ENCODE measurements at places on chromosomes 13 and 19. TPM values are rescaled to one million over a fixed set of nuclear protein-coding genes. Genes with fewer than 3 reads are reported as not detected.

DNA sequence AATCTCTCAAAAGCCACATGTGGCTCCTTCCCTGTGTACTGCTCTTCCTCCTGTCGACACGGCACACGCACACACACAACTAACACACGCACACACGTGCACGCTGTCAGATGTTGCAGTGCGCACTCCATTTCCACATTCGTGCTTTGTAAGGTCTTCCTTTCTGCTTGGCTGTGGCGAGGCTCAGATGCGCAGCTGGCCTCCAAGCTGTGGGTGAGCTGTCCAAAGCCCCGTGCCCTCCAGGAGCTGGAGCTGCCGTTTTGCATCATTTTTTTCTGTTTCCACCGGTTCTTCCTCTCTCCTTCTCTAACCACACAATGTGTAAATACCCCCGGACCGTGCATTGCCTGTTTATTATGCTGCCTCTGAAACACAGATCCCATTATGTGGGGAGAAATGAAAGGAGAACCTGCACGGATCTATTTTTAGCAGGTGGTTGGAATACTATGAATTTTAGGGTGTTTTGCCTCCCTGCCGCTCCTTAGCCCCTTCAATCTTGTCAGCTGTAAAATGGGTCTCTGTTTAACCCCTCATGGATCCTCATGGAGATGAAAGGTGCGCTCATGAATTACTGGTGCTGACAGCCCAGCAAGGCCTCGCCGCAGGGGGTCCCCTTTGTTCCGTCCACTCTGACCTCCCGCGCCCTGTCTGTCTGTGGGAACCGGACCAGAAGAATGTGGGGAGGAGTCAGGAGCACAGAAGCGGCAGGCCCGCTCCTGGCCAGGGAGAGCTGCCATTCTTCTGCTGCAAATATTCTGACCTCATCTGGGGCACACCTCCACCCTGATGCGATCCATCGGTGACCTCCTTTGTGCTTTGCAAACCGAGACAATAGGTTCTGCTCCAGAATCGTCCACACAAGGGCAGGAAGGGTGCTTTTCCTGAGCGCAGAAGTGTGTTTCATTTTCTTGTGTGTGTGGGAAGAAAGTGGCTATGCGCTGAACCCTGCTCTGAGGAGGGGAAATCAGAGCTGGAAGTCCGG, 137.7 kb downstream of the SOX1 start:
- DNase-seq = no peak

- no peak for DNase-seq
These were observed 418.9 kb downstream of the ZNF536 start for GRCh38 chr19:30791088-30791487.

The CAPS gene
- 0.30 TPM for total RNA-seq

GRCh38 chr13:105838231-105838630, 697.2 kb downstream of the EFNB2 start:
- DNase-seq = no peak

DNA sequence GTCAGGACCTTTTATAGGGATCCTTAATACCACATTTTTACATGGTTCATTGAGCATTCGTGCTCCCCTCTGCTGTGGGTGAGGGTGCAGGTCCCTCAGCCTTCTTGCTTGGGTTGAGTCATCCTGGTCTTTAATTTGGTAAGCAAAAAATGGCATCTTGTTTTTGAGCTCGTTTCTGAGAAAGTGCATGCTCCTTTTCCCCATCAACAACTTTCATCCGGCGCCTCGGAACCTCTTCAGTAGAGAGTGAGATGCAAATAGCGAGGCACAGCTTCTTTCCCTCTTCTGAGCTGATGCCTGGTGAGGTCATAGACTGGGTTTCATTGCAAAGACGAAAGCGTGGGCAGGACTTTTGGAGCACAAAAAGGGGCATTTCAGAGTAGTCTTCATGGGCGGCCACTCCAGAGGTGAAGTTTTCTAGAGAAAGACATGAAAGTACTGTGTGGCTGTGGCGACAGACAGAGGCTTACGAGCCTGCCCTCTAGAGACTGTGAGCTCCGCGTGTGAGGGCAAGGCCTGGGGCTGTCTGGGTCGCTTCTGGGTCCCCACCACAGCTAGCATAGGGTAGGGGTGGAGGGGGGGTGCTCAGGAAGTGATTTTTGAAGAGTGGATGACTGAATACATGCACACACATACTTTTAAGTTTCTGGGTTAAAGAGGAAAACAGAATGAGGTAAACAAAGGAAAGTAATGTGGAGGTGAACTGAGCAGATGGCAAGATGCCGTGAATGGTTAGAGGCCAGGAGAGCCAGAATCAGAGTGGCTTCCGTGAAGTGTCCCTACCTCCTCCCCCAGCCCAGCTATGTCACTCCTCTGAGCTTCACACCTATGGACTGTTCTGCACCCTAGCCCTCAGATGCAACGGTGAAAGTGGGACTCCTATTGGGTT, 44.3 kb downstream of the BBC3 start:
- no peak for DNase-seq

GRCh38 chr19:34310494-34310981, 54.5 kb upstream of the GPI start:
- no peak for DNase-seq

The LRRC25 gene
- total RNA-seq = not detected

GRCh38 chr13:110531671-110532083, 29.8 kb downstream of the RAB20 start:
- DNase-seq = no peak
